ENCODE measurements at places on chromosomes 3 and 15.

DNA sequence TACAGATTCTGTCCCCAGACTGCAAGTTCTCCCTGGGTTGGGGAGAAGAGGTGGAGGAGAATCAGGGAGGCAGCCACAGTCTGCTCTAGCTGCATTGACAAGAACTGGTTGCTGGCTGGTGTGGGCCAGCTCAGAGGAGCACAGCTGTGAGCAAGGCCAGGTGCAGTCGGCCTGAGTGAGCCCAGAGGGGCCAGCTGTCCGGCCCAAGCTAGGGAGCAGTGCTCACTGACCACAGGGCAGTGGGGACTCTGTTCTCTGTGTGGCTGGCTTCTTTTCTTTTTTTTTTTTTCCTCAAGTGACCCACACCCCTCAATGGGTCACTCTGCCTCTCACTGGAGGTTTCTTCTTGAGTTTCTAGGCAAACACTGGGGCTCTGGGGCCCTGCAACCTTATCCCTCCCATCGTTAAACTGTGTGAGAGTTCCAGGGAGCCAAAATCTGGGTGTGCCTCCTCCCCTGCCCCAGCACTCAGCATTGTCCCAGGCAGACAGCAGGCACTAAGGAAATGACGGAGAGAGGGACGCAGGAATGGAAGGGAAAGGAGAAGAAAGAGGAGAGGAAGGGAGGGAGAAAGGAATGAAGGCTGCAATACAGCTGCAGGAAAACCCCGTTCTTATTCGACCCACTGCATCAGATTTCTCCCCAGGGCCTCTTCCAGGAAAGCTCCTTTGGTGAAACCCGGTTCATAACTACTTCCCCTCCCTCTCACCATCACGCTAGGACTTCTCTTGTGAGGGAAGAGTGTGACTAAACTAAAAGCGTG lies 37.7 kb upstream of the HES1 start:
- no peak for DNase-seq

GRCh38 chr15:63572749-63573464 lies 24.3 kb upstream of the FBXL22 start:
- DNase-seq: peak; percentile 32

- no peak for DNase-seq
Measured at GRCh38 chr3:99069973-99070372, 168.5 kb upstream of the DCBLD2 start.

DNA sequence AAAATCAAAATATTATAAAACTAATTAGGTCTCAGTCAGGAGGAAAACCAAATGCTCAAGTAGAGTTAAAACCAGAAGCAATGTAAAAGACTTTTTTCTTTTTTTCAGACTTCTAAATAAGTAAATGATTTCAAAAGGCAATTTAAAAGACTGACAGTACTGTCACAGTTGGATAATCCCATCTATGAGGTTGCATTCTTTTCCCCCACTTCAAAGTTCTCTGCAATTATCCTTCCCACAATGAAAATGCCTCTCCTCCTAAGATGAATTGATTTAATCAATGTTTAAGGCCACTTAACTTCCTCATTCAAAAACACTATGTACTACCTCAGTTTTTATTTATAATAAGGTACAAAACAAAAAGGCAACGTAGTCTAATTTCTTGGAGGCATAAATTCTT lies 8.1 kb downstream of the MRPL3 start:
- DNase-seq: no peak

DNA sequence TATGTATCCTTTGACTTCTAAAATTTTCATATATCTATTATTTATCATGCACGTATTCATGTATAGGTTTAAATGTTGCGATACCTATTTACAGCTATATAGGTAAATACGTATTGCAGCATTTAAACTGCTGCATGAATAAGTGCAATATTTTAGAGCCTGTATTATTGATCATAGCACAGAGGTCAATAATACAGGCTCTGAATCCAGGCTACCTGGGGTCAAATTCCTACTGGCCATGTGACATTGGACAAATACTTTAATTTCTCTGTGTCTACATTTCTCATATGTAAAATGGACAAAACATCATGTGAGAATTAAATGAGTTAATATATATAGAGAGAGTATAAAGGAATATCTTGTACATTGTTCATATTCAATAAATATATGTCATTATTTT lies 352.9 kb upstream of the ROBO2 start:
- no peak for DNase-seq

- DNase-seq: no peak
Measured at GRCh38 chr3:45612138-45612537, 17.6 kb downstream of the LIMD1 start.

DNA sequence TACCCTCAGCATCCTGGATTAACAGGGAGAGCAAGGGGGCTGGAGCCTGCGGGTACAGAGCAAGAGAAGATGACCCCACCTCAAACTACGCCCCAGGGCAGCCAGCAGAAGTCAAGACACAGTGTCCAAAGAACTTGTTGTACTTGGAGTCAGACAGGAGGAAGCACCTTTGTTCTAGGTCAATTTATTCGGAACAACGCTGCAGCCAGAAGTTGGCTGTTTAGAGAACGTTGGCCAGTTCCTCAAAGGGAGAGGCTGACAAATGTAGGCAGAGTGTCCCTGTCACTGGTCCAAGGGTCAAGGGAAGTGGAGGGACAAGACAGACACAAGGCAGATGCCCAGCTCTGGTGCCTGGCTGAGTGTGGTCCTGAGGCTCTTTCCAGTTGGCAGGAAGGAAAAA lies 32.1 kb upstream of the PIAS1 start:
- no peak for DNase-seq

DNA sequence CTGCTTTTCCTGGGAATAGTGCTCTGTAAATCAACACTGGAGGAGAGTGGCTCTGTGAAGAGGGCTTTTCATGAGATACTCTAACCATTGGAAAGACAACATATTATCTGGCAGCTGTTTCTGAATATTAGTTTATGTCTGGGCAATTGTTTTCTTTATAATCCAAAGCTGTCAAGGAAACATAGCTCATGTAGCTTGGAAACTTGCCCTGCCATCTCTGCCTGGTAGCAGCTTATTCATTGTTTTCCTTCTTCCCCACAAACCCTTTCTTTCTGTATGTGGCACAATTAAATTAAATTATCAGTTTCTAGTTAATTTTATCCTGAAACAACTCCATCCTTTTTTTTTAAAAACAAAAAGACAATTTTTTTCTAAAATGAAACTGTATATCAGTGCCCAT lies 160.0 kb downstream of the EDEM1 start:
- DNase-seq: peak; percentile 23

All from NCI-H187 treated with DMSO at 0.1 percent for 48 hours (cell line).